GM03348 (cell line): ENCODE measurements at places on chromosomes 16 and 17.

- peak; percentile 74 for DNase-seq
These were observed 83.8 kb upstream of the FAM20A start for GRCh38 chr17:68684949-68685357.

GRCh38 chr17:37741341-37742115 lies 3.3 kb downstream of the HNF1B start:
- DNase-seq: no peak

GRCh38 chr17:62675701-62676100 lies 48.2 kb downstream of the MRC2 start:
- DNase-seq: no peak

DNA sequence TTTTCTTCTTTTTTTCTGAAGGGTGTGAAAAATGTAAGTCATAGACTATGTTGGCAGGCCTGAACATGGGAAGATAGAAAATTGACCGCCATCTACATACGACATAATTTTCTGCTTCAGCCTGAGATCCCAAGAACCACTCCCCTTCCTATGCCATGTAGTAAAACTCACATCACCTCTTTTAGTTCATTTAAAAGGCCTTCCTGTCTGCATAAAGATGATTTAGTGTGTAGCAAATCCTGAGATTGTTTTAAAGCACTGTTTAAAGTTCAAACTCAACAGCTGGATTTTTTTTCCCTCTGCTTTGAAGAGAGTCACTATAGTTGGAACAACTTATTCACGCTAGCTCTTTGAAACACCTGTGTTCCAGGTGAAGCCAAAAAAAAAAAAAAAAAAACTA lies 101.5 kb downstream of the NLK start:
- no peak for DNase-seq

DNA sequence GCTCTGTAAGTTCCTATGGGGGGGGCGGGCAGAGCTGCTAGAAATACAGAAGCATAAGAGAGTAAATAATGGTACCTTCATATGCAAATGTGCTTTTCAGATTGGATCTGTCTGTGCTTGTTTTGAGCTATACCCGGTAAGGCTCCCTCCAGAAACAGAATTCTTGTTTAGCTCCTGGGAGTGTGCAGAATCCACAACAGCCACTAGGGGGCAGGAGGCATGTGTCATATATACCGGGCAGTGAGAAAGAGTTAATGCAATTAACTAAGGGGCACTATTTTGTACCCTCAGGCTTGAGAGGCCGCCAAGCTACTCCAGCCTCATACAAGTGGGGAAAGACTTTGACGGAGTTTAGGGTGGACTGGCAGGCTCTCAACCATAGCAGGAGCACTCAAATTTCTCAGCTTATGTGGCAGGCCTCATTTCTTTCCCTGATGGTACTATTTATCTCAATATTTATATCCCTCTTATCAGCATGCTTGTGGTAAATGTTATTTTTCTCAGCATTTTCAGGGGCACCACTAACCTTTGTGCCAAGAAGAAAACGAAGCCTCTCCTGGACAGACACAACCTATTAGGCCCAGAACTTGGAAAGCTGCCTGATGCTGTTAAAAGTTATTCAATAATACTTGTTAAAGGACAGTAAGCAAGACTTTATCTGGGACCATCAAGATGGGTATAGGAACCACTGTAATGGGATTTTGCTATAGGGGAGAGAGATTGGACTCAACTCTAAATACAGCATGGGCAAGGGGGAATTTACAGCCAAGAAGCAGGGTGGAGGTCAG lies 10.7 kb upstream of the CENPV start:
- DNase-seq: peak; percentile 74

- peak; percentile 63 for DNase-seq
These were observed 732 bp downstream of the TNRC6A start for GRCh38 chr16:24729951-24730815.
